ENCODE measurements at places on chromosomes 1 and 21.

- DNase-seq, result no peak
Measured at GRCh38 chr21:42237577-42237976, 18.6 kb downstream of the ABCG1 start.

- no peak for DNase-seq
Measured at GRCh38 chr1:5756434-5757186, 235.6 kb downstream of the NPHP4 start.

DNA sequence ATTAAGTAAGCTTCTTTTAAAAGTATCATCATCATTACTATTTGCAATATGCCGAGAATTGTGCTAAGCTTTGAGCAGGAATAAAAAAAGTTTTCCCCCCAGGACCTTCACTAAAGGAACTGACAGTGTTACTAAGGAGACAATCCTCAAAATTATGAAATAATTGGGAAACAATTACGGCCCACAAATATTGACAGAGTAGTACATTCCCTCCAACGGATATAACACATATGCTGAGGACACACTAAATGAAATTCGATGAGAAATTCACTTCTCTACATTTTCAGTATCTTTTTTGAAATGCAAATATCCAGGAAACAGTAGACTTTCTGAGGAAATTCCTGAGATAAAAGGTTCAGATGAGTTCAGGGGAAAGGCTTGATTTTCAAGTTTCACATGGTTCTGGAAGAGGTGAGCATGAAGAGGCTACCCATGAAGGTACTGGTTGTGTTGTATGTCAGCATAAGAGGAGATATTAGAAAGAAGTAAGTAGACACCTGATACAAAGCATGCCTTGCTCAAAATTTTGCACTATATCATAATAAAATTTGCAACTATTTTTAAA lies 171.2 kb upstream of the NR5A2 start:
- DNase-seq, result no peak

DNA sequence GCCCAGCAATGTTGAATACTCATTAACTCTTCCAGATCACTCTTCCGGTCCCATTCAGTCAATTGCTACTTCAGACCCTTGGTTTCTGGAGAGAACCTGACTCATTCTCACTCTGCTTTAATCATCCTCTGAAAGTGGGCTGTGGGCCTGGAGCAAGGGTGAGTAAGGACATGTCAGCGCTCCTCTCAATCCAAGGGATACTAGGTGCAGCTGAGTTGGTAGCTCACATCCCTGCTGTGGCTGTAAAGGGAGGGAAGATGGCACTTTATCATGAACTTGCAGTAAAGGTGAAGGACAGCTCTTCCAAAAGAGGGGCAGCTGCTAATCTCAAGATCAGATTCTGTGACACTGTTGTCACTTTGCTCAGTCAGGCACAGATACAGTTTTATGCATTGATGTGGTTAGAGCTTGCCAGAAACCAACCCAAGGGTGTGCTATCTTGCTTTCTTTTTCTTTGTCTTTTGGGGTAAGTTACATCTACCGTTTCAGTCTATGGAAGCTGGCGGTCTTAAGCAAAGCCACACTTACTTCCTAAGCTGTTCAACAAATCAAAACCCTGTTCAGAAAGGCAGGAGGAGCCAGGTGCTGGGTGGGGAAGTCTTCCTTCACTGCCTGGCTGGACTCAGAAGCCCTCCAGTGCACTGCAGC lies 26.5 kb upstream of the NTPCR start:
- peak; percentile 43 for DNase-seq

GRCh38 chr1:118920124-118920717 lies 67.9 kb downstream of the TBX15 start:
- DNase-seq, result no peak

DNA sequence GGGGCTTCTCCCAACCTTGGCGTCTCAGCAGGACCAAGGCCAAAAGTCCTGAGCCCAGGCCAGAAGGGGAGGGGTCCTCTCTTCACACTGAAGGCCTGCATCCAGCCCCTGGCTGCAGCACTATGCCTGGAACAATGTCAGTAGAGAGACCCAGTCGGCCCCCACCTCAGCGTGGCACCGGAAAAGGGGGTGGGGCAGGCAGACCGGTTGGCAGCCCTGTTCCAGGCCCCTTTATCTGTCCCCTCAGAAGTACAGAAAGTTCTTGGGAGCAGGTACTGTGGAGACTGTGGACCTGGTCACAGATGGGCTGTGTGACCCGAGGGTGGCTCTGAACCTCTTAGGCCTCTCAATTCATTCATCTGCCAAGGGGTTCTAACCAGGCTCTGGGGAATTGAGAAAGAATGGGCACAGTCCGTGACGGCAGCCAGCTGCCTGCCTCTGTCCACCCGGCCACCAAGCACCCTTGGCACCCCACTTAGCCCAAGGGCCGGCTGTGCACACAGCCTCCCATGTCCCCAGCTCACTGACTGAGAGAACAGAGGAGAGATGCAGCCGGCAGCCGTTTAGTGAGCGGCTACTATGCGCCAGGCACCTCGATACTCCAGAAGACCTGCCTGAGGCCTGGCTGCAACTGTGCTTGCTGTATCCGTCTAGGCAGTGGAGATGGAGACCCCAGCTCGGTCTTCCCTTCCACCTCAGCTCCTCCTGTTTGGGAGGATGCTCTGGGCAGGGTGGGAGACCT lies 23.9 kb downstream of the RUNX3 start:
- no peak for DNase-seq

DNA sequence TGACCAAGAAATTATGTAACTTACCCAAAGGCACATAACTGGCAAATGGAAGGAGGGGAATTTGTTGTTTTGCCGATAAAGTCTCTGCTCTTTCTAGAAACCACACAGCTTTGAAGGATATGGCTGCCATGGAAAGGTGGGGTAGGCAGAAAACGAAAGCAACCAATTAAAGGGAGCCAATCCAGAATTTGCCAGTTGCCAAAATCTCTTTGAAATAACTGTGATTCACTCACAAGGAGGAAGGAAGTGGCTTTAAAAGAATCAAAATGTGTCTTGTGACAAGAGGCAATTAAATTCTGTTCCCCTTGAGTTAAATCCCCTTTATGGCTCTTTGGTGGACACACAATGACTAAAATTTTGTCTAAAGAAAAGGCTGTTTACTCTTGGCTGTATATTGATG lies 61.2 kb upstream of the CCDC190 start:
- DNase-seq, result no peak

DNA sequence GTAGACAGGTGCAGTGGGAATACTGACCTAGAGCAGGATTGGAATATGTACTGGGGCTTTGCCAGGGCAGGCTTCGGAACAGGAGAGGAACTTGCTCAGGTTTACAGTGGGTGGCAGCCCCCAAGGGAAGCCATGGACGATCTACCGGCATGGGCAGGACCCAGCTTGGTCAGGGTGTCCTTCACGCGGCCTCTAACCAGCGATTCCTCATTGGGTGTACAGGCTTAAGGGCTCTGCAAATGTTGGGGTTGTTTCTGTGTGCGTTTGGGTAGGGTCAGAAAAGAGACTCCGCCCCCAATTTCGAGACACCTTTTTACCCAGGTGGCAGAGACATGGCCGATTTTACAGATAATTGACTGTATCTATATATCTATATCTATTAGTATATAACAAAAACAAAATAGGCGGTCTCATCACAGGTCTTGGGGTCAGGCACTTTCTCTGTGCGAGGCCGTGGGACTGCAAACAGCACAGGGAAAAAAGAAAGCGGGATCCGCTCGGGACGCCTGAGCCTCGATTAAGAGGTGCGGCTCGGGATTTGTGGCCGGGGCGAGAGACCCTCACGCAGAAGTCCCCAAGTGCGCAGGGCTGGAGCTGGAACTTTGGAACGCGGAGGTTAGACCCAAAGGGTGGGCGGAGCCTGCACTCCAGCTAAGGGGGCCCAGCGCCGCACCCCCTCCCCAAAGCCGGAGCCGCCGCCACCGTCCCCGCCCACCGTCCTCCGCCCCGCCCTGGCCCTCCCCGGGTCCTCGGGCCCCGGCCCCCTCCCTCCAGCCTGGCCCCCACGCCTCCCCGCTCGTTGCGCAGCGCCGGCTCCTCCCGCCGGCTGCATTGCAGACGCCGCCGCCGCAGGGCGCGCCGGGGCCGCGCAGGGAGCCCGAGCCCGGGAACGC lies 67.5 kb upstream of the VAMP3 start:
- no peak for DNase-seq

GRCh38 chr21:24832961-24833360 lies 774.3 kb downstream of the MRPL39 start:
- DNase-seq, result no peak

DNA sequence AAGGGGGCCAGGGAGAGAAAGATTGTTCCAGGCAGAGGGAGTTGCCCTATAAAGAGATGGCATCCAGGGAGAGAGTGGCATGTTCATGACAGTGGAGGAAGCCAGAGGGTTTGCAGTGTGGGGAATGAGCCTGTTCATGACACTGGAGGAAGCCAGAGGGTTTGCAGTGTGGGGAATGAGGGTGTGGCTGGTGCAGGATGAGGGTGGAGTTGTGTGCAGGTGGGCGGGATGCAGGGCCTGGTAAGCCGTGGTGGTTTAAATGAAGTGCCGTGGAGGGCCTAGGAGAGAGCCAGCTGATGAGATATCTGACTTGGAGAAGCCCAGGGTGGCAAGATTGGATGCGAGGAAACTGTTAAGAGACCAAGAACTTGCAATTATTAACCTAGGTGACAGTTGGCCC lies 131.8 kb downstream of the CAMTA1 start:
- no peak for DNase-seq

DNA sequence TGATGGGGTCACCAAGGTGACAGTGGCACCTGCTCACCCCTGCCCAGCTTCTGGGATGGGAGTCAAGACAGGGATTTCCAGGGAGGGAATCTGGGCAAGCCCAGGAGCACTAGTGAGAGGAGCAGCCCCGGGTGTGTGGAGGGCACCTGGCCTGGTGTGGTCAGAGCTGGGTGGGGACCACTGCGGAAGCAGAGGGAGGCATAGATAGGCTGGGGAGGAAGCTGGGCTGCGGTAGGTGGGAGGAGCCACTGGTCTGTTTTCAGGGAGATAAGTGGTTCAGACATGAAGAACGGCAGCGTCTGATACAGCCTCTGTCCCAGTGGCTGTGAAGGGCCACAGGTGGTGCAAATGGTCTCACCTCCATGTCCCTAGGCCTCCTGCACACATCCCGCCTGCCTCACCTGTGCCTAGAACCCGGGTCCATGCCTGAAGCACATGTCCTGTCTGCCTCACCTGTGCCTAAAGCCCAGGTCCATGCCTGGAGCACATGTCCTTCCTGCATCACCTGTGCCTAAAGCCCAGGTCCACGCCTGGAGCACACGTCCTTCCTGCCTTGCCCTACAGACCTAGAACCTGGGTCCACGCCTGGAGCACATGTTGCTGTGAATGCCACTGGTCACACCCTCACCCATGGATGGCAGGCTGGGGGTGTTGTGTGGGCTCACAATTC lies 325.9 kb upstream of the AJAP1 start:
- DNase-seq, result no peak

DNA sequence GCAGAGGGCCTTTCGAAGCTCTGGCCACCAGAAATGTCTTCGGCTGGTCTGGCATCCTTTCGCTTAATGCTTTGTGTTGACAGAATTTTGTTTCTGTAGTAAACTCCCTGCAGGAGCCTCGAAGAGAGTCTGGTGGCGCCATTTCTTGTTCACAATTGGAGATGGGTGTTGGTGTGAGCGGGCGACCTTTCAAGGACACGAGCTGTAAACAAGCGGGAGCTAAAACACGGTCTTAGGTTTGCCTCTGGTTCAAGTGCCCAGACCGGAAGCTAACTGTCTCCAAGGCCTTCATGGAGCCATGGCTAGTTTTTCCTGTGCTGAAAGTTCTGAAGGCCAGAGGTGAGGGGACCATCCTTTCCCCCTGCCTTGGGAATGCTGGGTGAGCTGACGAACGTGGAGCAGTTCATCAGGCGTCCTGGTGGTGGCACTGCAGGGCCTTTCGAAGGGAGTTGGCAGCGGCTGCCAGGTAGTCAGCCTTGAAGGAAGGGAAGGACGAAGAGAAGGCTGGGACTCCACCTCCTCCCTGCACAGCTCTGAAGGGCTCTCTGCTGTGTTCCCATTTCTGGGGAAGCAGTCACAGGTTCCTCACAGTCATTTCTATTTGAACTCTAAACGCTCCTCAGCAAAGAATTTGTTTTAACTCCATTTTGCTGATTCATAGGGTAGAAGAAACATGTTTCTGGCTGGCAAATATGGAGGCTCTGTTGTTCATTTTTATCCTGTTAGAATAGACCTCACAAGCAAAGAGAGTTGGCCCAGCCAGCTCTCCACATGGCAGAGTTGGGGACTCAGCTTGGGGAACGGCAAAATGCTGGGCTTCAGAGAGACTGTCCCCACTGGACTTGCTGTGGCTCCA lies 35.2 kb downstream of the URB2 start:
- DNase-seq, result peak; percentile 63

DNA sequence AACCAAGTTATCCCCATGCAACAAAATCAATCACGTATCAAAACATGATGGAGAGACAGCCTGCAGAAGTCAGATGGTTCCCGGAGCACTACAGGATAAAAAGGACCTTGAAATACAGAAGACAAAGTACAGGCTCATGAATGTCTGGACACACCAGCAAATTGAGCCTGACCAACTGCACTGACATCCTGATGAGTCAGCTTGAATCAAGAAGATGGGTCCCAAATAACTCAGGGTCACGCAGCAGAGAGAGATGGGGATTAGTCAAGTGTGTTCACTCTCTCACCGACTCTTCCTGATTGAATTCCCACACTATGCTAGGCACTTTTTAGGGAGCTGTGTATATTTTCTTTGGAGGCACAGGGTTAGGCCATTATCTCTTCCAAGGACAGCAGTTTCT lies 71.1 kb upstream of the DIRAS3 start:
- DNase-seq, result no peak

DNA sequence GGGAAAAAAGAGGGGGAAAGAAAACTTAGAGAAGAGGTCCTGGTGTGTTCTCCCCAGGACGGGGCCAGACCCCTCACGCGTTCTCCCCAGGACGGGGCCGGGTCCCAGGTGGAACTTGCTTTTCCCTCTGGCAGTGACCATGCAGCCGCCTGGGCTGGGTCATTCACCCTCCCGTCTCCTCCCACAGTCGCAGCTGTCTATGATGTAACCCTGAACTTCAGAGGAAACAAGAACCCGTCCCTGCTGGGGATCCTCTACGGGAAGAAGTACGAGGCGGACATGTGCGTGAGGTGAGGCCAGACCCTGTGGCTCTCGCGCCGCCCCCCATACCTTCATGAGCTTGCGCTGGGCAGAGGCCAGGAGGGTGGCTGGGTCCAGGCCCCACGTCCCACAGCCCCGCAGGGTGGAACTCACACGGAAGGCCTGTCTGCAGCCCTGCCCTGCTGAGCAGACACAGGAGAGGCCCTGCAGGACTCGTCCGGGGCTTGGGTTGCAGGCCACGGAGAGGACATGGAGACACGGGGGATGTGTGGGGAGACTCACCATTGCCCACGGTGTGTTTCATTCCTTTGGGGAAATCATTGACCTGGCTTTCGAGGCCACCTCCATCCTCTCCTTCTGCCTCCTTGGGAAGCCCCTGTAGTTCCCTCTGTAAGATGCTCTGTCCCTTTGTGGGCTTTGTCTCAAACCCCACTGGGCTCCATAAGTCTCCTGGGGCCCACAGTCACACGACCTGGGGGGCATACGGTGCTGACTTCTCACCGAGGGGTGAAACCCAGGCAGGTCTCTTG lies 40.7 kb upstream of the TRAPPC10 start:
- no peak for DNase-seq
